Dermis blood vessel endothelial cell (primary cell): ENCODE measurements at places on chromosomes 1 and 21. TPM values are rescaled to one million over a fixed set of nuclear protein-coding genes. Genes with fewer than 3 reads are reported as not detected.

The GPR153 gene
- total RNA-seq: 2.2 and 2.8 TPM in 2 replicates

The WDR64 gene
- total RNA-seq: 0.17 TPM in 1 of 2 replicates, not detected in the other

The LRRC8D gene
- total RNA-seq: 18.5 and 22.4 TPM in 2 replicates

The MYBPH gene
- total RNA-seq: not detected in 2 replicates

The HTR1D gene
- 0.28 and 0.85 TPM in 2 replicates for total RNA-seq

The NBPF6 gene
- total RNA-seq: not detected in 2 replicates

The DR1 gene
- total RNA-seq: 24.2 and 50.6 TPM in 2 replicates

The OR2G6 gene
- total RNA-seq: not detected in 2 replicates

The KAZN gene
- total RNA-seq: 1.9 and 2.3 TPM in 2 replicates

The FOXO6 gene
- 0.05 TPM in 1 of 2 replicates, not detected in the other for total RNA-seq

The ABCG1 gene
- 81.6 and 111 TPM in 2 replicates for total RNA-seq

- DNase-seq: no peak
These were observed 122.3 kb downstream of the GRIK1 start for GRCh38 chr21:29817450-29817849.

GRCh38 chr1:62908168-62908695 is 124.3 kb downstream of the ATG4C start:
- no peak for DNase-seq

- DNase-seq: no peak
These were observed 33.5 kb downstream of the UBE2G2 start for GRCh38 chr21:44767834-44768831.

DNA sequence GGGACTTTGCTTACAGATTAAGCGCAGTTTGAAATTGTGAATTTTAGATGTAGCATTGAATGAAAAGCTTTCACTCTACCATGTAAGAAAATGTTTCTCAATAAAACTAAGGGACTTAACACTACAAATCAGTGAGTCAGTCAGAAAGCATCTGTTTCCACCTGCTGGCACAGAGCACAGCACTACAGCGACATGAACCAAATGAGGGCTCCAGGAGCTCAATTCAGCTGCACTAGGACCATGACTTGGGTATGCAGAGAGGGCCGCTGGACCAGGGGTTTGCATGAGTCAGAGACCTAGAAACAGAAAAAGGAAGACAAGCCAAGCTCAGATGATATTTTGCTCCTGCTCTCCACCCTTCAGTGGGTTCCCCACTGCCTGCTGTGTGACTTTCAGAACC is 5.2 kb downstream of the SUSD4 start:
- no peak for DNase-seq

- peak; percentile 81 for DNase-seq
These were observed 38.7 kb upstream of the IPO9 start for GRCh38 chr1:201790261-201790660.

DNA sequence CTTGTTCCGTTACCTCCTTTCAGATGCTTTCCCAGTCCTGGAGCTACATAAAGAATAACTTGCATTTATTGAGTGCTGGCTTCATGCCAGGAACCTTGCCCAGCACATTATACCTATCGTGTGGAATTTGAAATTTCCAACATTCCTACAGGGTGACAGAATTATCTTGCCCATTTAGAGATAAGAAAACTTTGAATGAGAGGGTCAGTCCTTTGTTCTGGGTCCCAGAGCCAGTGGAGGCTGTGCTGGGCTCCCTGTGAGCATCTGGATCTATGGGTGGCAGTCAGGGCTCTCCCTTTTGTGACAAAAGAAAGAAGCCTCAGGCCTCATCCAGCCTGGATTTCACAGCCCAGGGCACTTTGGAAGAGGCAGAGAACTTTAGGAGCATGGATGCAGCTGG is 3.2 kb downstream of the GSTM4 start:
- DNase-seq: peak; percentile 33

GRCh38 chr1:224287714-224288113 is 42.3 kb downstream of the NVL start:
- DNase-seq: peak; percentile 56

GRCh38 chr1:229980009-229980408 is 87.0 kb upstream of the GALNT2 start:
- no peak for DNase-seq

DNA sequence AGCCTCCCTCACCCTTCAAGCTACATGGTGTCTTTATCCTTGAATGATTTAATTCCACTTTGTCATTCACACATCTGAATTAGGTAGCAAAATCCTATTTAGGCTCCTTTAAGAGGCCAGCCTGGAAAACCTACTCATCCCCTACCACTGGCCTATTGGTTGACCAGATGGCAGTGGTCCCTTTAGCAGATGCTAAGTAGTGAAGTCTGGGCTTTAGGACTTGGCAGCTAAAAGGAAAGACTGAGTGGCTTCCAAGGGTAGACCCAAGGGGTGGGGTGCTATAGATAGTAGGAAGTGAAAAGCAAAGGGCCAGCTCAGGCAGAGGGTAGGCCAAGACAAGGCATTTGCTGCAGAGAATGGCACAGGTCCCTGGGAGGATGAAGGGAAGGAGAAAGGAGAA is 46.6 kb downstream of the KCNJ6 start:
- DNase-seq: no peak

- no peak for DNase-seq
These were observed 241.0 kb downstream of the GPATCH2 start for GRCh38 chr1:217389895-217390294.

- DNase-seq: no peak
These were observed 159.9 kb upstream of the RUNX1 start for GRCh38 chr21:35208810-35209517.

DNA sequence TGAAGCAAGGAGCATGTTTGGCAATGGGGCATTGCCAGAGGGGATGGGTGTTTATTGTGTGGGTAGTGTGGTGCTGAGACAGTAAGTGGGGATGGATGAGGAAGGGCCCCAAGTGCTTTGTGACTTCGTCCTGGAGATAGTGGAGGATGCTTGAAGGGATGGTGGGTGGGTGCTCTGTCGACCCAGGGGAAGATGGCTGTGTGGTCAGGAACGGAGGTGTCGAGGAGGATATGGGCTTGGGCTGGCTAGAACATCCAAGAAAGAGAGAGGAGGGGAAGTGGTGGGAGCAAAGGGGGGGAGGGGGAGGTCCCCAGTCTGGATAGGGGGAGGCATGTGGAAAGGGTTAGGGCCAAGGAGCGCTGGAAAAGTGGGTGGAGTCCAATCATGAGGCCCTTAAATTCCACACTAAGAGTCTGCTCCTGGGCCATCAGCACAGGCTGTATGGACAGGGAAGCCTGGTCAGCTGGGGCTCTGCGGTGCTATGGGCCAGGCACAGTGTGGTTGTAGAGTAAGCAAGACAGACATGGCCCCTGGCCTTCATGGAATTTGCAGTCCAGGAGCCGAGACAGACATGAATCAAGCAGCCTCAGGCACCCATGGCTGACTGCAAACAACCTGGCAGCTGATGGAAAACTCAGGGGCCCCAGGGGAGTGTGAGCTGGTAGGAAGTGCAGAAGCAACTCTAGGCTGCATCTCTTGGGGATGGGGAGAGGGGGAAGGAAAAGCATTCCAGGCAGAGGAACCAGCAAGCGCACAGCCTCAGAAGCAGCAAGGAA is 36.3 kb downstream of the EDN2 start:
- no peak for DNase-seq

DNA sequence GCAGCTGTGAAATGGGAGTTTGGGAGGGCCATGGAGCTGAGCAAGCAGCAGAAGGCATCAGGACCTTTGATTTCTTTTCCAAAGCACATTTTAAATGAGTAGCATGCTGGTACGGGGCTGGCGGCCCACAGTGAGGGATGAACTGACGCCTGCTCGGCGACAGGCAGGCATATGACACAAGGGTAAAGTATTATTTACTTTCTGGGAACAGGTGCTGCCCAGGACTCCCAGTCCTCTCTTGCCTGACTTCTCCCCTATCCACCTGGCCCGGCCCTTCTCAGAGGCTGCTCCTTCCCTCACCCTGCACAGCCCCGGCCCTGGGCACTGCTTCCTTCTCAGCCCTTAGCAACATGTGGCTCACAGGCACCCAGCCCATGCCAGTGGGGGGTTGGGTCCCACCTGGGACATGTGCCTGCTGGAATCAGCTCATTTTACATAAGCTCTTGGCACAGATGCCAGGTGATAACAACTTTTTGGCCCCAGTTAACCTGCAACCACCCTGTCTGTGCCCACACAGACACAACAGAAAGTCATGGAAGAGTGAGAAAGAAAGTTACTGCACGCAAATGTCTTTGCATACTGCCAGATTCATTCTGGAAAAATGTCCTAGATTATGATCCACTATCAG is 112.3 kb upstream of the GADD45A start:
- DNase-seq: no peak

DNA sequence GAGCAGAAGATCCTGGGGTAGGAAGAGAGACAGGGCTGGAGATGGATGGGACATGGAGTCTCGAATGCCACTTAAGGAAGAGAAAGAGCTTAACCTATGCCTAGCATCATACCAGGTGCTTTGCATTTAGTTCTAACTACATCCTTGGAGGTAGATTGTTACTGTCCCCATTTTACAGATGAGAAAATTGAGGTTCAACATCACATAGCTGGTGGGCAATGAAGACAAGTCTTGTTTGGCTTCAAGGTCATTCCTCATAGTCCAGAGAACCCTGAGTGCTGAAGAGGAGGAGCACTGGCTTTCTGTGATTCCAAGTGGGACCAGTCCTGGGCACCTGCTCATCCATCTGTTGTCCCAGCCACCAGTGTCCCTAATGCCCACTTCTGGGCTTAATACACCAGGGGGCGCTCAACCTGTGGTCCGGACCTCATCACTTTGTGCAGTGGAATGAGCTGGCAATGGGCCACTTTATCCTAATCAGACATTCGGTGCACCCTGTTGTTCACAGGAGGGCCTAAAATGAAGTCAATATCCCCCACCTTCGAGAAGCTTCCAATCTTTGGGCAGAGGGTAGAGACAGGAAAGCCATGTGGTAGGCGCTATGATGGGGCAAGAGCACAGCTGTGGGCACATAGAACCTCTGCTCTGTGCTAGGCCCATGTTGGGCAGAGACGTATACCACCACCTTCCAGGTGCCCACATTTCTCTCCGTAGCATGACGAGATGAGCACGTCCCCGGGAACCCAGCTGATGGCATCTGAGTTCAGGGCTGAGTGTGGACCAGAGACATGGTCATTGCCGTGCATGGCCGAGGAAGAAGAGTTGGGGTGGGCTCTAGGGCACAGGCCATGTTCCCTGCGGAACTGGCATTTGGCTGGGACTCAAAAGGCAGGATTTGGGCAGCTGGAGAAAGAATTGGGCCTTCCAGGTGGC is 9.2 kb downstream of the RPS6KA1 start:
- DNase-seq: peak; percentile 68

- DNase-seq: no peak
These were observed 390 bp upstream of the S100A9 start for GRCh38 chr1:153357076-153357852.

DNA sequence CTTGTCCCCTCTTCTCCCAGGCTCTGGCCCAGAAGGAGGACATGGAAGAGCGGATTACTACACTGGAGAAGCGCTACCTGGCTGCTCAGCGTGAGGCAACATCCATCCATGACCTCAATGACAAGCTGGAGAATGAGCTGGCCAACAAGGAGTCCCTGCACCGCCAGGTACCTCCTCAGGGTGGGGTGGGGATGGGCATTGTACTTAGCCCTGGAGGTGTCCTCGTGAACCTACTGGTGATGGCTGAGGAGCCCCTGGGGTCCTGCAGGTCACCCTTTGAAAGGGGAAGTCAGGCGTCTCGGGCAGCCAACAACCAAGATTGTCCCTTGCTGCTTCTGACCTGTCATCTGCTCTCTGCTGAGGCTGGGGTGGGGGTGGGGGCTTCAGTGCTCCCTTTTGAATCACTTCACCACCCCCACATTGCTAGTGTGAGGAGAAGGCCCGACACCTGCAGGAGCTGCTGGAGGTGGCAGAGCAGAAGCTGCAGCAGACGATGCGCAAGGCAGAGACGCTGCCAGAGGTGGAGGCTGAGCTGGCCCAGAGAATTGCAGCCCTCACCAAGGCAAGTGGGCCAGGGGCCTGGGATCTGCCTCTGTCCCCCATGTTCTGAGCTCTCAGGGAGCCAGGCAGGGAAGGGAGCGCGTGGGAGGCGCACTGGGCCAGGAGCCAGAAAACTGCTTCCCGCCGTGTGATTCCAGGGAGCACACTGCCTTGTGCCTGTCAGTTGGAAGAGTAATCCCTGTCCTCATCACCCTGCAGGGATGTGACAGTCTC is 19.7 kb downstream of the PPFIA4 start:
- DNase-seq: peak; percentile 10

- DNase-seq: peak; percentile 90
These were observed 59.9 kb upstream of the ZSWIM5 start for GRCh38 chr1:45266151-45266801.

- no peak for DNase-seq
These were observed 515.9 kb downstream of the PLPP3 start for GRCh38 chr1:56063461-56063860.

DNA sequence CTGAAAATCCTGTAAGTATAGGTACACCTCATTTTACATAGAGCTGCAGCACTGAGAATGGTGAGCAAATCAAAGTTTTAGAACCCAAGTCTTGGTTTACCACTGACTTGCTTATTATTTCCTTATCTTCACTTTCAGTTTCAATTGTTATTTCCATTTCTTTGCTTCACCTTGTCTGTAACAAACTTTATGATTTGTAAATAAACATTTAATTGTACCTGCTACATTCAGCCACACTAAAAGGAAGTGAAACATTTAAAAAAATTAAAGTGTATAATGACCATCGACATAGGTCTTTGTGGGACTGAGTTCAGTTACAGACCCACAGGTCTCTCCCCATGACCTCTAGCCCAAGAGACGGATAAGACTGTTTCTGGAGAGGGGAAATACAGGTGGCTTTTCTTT is 34.4 kb downstream of the LGR6 start:
- no peak for DNase-seq

DNA sequence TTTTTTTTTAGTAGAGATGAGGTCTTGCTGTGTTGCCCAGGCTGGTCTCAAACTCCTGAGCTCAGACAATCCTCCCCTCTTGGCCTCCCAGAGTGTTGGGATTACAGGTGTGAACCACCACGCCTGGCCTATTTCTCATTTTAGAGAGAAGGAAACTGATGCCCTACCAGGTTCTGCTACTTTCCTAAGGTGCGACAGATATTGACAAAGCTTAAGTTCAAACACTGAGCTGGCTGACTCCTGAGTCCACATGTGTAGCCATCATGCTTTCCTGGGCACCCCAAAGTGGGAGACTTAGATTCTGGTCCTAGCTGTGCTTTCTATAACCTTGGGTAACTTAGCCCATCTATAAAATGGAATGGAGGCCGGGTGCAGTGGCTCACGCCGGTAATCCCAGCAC is 5.1 kb upstream of the TMEM222 start:
- DNase-seq: no peak

DNA sequence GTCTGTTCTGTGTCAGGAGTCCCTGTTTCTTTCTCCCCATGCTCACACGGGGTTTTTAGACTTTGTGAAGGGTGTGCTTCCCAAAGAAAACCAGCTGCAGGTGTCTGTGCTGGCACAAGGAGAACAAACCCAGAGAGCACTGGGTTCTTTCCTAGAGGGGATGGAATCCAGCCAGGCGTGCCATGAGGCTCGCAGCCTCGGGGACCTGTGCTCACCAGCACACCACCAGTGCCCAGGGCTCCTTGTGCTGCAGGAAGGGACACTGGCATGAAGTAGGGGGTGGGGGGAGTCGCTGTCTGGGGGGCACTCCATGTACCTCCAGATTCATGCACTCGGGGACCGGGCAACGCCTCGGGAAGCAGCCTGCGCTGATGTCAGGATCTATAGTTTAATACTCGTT is 57.9 kb downstream of the AGPAT3 start:
- no peak for DNase-seq

- DNase-seq: no peak
These were observed 6.2 kb downstream of the KRTAP10-12 start for GRCh38 chr21:44702973-44703730.

- DNase-seq: no peak
These were observed 60.5 kb downstream of the CAPN9 start for GRCh38 chr1:230807561-230808280.

- DNase-seq: no peak
These were observed 24.7 kb upstream of the CNN3 start for GRCh38 chr1:94951509-94952208.
